Kidney glomerular epithelial cell (primary cell): ENCODE measurements at places on chromosomes 1 and 21.
A peak's percentile ranks its signal among the peaks of the same experiment; 100 is the strongest.

DNA sequence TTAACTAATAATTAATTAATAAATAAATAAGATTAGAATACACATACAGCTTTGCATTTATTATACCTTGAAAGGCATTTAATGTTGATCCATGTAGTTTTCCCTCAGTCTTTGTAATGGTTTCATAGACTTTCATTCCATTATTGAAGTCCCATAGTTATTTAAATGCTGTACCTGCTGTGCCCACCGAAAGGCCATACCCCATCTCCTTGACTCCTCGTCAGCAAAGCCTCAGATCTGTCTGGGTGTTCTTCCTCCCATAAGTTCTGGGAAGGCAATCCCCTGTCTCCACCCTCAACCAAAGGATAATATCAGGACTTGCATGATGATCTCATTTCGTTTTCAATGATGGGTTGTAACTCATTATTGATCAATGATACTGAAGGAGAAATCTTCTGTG, 17.1 kb downstream of the CCN1 start:
- no peak for DNase-seq

GRCh38 chr1:100313382-100313781, 38.9 kb upstream of the CDC14A start:
- no peak for DNase-seq

DNA sequence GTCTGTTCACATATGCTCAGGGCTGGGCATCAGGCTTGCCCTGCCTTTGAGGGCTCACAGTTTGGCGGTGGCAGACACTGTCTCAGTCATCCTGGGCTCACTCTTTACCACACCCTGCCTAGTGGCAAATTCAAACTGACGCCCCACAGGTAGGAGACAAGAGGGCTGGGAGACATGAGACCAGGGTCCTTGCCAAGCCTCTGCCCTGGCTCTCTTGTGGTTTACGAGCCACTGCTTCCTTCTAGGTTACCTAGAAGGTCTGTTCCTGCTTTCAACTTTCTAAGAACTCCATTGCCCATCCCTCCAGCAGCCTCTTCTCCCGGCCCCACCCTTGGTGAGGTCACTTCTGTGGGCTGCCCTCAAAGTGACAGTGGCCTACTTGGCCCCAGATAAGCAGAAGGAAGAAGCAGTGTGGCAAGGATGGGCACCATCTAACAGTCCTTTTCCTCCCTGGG, 10.5 kb downstream of the KIF21B start:
- DNase-seq: no peak

DNA sequence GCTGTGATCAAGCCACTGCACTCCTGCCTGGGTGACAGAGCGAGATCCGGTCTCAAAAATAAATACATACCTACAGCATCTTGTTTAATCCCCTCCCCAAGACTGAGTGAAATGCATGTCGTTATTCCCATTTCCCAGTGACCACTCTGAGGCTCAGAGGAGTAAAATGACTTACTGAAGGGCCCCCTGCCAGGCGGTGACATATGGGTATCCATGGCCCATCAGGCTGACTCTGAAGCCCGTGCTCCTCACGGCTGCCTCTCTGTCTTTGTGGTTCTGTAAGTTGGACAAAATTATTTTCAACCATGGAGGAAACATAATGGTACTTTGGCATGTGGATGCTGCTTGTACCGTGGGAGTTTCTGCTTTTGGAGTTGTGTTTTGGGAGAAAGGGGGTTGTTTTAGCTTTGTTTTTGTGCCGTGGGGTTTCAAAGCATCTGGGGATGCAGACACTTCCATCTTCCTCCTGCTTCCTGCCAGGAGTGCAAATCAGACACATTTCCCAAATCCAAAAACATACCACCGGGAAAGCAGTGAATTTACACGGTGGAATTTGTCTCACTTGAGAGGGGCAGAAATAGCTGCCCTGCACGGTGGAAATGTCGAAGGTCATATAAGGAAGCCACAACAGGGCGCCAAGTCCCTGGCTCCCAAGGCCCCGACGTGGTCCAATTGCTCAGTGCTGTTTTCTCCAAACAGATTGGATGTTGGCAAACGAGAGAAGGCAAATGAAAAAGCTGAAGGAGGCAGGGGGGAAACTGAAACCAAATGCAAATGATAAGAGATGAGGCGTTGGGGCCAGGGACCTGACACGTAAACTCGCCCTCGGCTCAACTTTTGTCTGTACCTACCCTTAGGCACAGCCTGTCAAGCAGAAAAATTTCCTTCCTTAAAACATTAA, 17.1 kb upstream of the PINK1 start:
- DNase-seq: no peak

DNA sequence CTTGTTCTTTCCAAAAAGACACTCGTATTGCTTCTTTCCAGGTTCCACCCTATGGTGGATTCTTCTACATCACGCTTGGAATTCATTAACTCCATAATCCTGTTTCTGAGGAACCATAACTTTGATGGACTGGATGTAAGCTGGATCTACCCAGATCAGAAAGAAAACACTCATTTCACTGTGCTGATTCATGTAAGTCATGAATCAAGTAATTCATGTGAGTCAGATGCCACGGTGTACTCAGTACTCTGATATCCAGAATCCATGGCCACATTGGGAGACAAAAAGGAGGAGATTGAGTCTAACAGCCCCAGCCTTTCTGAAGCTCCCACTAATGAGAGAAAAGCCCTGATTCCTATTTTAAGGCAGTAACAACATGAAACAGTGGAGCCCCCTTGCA, 7.4 kb downstream of the CHI3L2 start:
- DNase-seq: peak; percentile 58

GRCh38 chr1:40750451-40750908, 33.1 kb upstream of the KCNQ4 start:
- DNase-seq: no peak

DNA sequence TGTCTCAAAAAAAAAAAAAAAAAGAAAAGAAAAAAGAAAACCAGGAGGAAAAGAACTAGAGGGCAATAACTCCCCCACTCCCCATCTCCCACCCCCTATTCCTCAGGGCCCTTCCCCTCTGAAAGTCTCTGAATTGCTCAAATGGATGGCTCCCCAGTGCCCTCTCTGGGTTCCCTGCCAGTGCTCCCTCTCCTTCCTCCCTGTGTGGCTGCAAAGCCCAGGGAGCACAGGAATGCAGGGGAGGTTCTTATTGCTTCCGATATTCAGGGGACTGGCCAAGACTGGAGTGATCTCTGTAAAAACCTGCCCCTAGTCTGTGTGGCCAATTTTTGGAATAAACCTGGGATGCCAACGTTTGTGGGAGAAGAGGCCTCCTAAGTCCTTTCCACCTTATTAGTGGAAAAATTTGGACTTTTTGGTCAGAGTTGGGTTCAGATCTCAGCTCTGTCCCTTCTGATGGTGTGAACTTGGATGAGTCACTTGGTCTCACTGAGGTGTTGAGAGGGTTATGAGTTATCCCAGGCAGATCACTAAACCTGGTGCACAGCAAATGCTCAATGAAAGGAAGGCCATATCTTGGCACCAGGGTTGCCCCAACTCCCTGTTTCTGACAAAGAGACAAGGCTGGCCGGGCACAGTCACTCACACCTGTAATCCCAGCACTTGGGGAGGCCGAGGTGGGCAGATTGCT, 13.4 kb upstream of the ARHGEF10L start:
- DNase-seq: peak; percentile 52

DNA sequence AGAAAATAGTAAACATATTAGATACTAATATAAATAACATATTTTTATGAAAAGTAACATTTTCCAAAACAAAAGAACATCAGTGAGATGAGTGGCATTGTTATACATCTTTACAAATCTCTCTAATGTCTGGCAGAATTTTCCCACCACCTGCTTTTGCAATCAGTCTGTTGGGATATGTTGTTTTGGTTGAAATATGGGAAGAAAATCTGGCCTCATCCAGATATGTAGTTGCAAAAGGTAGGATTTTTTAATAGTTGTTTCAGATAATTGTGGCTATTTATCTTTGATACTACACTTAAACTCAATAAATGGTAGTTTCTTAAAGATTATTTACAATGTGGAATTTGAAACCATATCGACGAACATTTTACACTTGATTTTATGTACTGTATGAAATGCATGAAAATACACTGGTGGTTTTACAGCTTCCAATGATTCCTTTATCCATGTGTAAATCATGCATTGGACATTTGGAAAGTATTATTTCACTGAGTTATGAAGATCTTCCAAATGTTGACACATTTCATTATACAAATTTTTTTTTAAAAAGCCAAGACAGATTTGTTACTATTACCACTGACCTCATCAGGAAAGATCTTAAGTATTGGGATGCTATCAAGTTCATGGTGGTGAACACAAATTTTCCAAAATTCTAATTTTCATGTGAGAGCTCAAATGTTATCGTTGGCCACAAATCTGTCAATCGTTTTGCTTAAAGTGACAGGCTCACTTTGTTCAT, 74.1 kb upstream of the CD34 start:
- no peak for DNase-seq

GRCh38 chr1:81559662-81560350, 240.9 kb upstream of the ADGRL2 start:
- DNase-seq: no peak

DNA sequence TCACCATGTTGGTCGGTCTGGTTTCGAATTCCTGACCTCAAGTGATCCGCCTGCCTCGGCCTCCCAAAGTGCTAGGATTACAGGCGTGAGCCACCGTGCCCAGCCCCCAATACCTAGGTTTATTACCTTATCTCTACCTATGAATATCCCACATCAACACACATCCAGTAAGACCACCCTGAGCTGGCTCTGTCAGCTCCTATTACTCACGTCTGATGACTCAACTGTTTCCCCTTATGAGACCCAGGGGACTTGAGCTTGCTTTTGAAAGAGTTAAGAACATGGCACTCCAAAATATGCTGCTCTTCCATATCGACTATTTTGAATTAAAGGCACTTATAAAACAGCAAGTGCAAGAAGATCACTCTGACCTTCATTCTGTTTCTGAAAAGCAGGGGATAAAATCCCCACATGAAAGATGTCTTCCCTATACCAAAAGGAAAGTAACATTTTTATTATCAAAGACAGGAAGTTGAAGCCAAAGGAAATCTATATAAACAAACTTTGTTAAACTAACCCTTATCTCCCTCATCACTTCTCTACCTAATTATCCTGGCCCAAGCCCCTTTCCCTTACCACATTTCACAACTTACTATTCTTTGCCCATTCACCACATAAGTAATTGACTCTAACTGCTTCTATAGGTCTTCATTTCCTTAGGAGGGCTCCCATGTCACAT, 41.3 kb upstream of the OSBPL9 start:
- DNase-seq: no peak
